ENCODE measurements at places on chromosomes 2 and 18.

DNA sequence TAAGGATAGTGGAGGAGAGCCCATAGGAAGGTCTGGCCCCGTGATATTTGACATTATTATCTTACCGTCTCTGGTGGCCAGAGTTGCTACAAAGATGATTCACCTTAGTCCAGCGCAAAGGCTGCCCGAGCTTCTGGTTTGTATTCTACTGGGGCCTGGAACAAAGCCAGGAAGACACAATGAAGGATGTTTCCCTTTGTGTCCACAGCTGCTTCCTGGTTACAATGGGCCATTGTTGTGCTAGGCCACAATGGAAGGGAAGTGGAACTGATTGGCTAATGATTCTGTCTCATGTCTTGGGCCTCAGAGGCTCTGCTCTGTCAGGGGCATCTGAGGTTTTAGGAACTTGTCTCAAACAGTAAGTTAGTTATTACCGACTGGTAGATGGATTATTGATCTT lies 132.2 kb downstream of the TDRD15 start:
- DNase-seq, result no peak

DNA sequence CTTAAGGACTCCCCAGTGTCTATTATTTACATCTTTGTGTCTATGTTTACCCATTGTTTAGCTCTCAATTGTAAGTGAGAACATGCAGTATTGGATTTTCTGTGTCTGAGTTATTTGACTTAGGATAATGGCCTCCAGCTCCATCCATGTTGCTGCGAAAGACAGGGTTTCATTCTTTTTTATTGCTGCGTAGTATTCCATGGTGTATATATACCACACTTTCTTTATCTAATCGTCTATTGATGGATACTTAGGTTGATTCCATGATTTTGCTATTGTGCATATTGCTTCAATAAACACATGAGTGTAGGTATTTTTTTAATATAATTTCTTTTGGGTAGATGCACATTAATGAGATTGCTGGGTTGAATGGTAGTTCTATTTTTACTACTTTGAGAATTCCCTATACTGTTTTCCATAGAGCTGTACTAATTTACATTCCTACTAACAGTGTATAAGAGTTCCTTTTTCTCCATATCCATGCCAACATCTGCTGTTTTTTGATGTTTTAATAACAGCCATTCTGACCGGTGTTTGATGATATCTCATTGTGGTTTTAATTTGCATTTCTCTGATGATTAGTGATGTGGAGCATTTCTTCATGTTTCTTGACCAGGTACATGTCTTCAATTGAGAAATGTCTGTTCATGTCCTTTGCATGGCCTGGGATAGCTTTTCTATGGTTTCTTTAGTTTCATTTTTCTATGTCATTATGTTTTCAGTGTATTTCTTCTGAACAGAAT lies 21.8 kb downstream of the MTCL1 start:
- DNase-seq, result no peak

DNA sequence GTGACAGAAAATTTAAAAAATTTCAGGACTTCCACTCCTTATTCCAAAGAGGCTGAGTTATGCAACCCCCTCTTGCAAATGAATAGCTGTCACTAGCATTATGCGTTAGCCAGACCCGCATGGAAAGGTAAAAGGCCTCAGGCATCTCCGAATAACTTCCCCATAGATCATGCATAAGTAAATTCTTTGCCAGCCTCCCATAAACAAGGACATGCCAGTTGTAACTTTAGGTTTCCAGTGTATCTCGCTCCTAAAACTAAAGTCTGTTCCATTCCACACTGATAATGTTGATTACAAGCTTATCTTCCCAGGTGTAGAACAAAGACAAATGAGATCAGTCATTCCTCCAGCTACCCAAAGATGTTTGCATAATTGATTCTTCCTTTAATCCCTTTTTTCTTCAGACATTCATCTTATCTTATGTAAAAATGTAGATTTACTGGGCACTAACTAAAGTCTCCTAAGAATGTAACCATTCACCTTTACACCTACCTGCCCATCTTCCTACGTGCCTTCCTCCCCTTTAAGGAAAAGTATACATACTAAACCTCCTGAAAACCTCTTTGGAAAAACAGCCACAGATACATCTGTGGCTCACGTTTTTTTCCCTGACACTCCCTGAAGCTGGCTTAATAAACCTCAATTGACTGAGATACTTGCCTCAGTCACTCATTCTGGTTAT lies 13.6 kb upstream of the NFU1 start:
- no peak for DNase-seq

GRCh38 chr2:163675388-163675787 lies 60.4 kb downstream of the FIGN start:
- no peak for DNase-seq

DNA sequence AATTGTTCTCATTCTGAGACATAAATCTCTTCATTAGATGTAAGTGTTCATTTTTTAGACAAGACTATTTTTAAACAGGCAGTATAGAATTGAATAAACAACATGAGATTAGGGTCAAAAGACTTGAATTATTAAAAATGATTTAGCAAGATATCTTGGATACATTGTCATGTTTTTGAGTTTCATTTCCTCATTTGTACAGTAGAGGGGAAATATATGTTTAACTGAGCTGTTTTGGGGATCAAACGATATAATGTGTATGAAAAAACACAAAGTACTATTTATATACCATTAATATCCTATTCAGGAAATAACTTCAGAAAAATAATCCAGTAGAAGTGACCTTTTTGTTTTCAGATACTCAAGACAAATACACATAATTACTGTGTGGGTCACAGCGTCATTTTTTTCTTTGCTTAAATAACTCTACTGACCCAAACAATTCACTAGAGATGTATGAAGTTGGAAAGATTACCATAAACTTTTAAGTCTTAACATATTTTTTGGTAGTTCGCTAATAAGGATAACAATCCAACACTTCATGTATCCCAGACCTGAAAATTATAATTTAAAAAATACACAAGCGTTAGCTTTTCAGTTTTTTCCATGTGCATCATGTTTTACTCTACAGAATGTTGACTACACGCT lies 896 bp upstream of the ASXL3 start:
- no peak for DNase-seq

GRCh38 chr2:177772529-177772928 lies 300.0 kb downstream of the PDE11A start:
- peak; percentile 63 for DNase-seq

- no peak for DNase-seq
These were observed 13.7 kb downstream of the NGEF start for GRCh38 chr2:232999354-232999753.

- DNase-seq, result no peak
These were observed 166.5 kb upstream of the COPS8 start for GRCh38 chr2:236919209-236919608.

GRCh38 chr2:14909795-14910194 lies 277.3 kb downstream of the LRATD1 start:
- no peak for DNase-seq

DNA sequence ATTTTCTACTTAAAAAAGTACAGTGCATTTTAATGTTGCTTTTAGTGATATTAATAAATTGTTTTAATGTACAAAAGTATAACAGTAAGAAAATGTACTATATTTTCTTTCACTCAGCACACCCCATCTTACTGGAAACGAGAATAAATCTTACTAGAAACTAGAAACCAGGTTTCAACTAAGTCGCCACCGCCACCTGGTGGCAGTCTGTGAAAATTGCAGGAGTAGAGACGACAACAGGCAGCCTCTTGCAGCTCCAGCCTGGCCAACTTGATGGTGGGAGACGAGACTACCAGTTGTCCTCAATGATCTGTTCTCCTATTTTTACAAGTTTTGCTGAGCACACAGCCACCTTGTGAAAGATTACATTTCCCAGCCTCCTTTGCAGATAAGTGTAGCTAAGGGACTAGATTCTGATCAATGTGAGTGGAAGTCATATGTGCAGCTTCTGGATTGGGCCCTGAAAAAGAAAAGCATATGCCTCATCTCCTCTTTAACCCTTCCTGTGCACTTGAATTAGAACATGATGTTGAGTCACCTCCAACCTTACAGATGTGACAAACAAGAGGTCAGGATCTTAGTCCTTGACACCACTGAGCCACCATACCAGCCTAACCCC lies 8.7 kb downstream of the OTOF start:
- peak; percentile 55 for DNase-seq

All from Jurkat, Clone E6-1 (cell line).